ENCODE measurements at places on chromosomes 11 and 22.

GRCh38 chr11:75504501-75504900 lies 21.2 kb downstream of the GDPD5 start:
- no peak for DNase-seq

DNA sequence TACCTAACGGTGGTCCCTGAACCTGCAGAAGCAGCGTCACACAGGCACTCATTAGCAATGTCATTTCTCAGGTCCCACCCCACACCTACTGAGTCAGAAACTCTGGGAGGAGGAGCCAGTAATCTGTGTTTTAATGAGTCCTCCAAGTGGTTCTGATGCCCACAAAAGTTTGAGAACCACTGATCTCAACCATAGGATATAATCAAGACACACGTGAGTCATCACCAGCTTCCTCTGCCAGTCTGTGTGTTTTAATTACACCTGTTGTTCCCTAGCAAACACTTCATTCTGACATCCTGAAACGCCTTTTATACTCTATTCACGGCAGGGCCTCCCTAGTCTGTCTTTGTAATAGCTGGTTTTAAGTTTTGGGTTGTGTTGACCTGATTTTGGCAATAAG lies 5.8 kb downstream of the TECTA start:
- no peak for DNase-seq

DNA sequence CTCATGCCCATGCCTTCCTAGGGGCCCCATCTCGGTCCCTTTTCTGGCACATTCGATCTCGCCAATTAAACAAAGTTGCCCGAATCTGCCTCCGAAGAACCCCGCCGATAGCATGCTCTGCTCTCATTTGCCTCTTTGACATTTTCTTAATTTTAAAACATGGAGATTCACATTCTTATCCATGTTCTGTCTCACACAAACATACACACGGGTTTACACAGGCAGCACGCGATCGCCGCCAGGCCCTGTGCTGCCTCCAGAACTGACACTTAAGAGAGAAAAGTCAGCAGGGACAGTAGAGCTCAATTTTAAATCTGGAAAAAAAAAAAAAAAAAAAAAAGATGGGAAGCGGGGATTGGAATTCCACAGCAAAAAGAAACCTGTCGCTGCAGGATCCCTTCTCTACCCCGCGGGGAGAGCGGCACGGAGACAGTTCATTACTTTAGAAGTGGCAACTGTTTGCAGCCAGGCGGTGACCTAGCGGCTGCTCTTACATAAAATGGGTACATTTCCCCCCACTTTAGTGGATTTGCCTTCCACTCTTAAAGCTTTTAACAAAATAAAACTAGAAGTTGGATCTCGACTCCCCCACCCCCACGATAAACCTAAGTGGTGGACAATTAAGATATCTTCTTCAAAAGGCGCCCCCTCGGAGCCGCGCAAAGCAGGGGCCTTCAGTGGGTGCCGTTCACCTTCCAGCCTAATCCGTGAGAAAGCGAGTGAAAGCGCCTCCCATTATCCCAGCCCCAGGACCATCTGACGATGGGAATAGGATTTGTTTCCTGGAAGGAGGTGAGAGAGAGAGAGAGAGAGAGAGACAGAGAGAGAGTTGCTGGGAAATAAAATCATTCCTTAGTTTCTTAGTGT lies 13.7 kb downstream of the PAX6 start:
- no peak for DNase-seq

- DNase-seq: no peak
Measured at GRCh38 chr11:66228521-66228920, 39.9 kb upstream of the RAB1B start.

GRCh38 chr11:116736763-116737162 lies 36.0 kb downstream of the BUD13 start:
- no peak for DNase-seq

- DNase-seq: no peak
Measured at GRCh38 chr11:10473371-10473770, 18.3 kb downstream of the AMPD3 start.

- DNase-seq: no peak
Measured at GRCh38 chr11:67366961-67367760, 6.2 kb downstream of the CLCF1 start.

GRCh38 chr22:49951000-49951677 lies 9.4 kb upstream of the PIM3 start:
- no peak for DNase-seq

- DNase-seq: no peak
Measured at GRCh38 chr11:56816259-56816658, 67.8 kb upstream of the OR9G4 start.

DNA sequence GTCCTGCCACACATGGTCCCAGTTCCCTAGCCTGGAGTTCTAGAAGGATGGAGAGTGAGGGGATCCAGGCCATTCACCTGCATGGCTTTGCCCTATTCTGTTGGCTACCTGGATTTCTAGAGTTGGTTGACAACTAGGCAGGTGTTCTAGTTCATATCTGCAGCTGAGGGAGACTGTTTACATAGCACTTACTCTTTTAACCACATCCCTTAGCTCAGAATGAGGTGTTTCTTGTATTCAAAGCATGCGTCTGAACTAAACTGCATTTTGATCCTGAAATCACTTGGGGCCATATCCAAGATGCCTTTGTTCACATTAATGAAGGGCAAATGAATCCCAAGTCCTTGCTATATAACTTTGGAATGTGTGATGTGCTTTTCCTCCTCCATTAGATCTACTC lies 60.9 kb downstream of the SYT13 start:
- DNase-seq: no peak

DNA sequence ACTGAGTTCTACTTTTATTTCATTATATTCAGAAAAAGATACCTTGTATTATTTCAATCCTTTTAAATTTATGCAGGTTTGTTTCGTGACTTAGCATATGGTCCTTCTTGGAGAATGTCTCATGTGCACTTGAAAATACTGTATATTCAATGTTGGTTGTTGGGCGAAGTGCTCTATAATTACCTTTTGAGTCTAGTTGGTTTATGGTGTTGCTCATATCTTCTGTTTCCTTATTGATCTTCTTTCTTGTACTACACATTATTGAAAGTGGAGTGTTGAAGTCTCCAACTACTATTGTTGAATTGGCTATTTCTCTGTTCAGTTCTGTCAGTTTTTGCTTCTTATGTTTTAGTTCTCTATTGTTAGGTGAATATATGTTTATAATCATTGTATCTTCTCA lies 90.4 kb downstream of the KCNQ1OT1 start:
- no peak for DNase-seq
